Activated CD8-positive, alpha-beta memory T cell treated with anti-CD3 and anti-CD28 coated beads, Interleukin-2, amount 50 U/mL, for 4 hours (primary cell): ENCODE measurements at places on chromosomes 3 and 15.

DNA sequence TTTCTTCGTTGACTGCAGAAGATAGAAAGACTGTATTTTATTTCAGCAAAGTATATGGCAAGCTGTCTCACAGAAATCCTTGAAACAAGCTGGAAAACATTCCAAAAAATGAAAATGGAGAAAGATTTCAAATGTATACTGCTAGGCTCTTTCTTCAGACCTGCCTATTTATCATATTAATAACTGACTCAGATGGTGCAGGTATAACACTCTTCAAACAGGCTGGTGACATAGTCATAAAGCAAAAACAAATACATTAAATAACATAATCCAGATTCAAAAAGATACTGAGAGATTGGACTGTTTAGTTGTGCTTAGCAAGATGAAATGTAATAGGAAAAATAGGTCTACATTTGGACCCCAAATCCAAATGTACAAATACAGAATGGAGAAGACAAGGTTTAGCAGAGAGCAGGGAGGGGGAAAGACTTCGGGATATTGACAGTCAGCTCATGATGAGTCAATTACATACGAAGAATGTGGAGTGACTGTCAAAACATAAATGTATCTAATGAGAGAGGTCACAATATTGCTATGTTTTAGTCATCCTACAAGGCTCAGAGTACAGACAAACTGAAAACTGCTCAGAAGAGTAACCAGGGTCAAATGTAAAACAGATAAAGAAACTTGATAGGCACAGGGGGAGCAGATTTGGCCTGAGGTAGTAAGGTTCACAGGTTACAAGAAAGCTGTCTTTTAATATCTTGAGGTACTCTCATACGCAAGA, 88.7 kb downstream of the DMXL2 start:
- DNase-seq, result no peak

GRCh38 chr3:142947352-142947751, 16.1 kb downstream of the PAQR9 start:
- no peak for DNase-seq

DNA sequence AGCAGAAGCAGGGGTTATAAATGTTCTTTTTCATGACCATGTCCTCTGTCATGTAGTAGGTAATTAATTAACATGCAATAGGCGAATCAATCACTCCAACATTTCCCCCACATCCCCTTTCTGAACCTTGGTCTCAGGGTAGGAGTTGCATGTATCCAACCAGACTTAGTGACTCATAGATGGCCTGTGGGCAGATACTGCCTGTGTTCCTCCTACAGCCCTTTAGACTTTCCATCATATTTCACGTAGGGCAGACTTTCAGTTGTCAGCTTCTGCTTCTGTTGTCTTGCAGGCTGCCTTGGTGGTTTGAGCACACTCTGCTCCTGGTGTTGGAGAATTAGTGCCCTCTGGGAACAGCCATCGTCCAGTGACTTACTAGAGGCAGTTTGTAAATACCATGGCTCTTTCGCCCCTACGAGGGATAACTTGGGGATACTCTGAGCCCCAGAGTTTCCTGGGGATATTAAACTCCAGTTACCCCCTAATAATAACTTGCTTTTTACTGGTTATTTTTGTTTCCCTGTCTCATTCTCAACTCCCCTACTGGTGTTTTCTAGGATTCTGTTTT, 244.4 kb downstream of the EDEM1 start:
- DNase-seq, result no peak

- DNase-seq, result no peak
Observed at GRCh38 chr3:142356818-142357217, 91.0 kb downstream of the XRN1 start.

DNA sequence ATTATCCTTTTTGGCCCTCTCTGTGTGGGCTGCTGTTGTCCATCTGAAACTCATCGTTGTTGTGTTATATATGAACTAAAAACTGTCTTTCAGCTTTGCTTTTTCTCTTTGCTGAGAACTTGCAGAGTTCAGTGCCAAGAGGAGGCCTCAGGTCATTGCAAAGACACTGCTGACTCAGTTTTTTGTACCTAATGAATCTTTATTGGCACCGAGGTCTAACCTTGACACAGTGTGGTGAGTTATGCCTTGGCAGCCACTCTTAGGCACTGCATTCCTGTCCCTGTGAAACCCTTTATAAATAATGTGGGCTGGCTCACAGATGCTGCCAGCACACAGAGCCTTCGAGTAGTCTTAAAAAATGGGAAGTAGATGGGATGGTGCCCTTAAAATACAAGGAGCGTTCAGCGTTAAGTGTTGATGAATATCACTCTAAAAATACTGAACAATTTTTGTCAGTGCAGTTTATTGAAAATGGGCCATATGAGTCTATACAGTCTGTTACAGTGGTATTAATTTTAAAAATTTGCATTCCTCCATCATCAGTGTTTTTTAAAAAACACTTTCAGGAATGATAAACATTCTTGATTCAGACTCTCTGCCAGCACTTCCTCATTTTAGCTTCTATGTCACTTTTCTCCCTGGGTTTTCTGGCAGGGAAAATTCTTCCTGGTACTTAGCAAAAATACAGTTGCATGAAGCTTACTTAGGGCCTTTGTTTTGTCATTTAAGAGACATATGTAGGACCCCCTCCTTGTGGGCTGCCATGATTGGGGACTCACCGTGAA, 234.1 kb downstream of the CACNA2D3 start:
- no peak for DNase-seq

DNA sequence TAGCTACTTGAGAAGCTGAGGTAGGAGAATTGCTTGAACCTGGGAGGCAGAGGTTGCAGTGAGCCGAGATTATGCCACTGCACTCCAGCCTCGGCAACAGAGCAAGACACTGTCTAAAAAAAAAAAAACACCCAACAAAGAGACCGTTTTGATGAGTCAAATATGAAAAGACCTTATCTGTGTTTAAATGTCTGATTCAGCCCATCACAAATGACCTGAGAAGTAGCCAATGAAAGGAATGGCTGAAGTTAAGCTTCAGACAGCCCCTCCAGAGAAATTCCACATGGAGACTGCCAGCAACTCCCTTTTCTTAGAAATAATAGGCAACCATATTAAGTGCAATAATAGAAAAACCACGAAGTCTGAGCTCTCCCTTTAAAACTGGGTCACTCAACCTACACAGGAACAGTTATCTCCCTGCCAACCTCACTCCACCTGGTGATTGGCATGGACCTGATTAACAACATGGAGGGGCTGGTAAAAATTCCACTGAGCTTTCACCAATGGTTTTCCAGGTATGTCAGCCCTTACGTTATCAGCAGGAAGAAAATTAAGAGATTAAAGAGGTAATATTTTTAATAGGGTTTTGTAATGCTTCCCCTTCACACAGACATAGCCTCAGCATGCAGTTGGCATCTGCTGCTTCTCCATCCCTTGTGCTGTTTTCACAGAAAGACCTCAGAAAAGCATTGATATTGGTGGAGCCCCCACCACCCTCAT, 238.1 kb upstream of the STT3B start:
- DNase-seq, result no peak

DNA sequence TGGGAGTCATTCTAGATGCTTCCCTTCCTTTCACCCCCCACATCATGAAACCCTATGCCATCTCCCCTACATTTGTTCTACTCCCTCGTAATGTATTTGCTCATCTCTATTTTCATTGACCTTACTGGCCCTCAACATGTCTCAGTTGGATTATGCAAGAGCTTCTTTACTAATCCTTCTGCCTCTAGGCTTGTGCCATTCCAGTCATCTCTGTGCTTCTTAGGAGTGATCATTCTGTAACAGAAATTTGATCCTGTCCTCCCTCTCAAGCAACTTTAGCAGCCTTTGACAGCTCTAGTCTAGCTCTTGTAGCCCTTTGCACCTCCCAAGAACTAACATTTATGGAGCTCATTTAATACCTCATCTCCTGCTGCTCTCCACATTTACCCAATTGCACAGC, 64.7 kb downstream of the ISL2 start:
- DNase-seq, result no peak

GRCh38 chr15:99110581-99111320, 5.9 kb downstream of the SYNM start:
- DNase-seq, result no peak

GRCh38 chr3:185332026-185332735, 30.8 kb upstream of the MAP3K13 start:
- DNase-seq, result no peak

- DNase-seq, result no peak
Observed at GRCh38 chr3:50314342-50314741, 8.2 kb downstream of the HYAL2 start.

DNA sequence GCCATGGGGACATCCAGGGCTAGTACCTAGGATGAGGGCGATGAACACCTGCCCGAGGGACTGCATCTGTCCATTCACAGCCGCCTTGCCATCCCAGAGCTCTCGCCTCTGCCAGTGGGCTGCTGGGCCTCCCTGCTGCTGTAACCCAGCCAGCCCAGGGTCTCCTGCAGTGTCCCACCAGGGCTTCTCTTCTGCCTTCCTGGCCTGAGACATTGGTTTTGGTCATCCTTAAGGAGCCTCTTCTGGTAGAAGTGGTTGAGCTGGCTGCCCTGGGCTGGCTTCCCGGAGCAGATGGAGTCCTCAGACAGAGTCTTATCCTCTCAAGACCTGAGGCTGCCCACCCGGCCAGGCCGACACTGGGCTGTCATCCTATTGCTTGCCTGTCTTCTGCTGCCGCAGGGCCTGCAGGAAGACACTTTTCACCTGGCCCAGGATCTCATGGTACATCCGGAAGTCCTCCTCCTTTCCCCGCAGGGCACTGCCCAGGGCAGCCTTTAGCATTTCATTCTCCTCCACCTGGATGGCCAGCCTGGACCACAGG, 6.1 kb upstream of the HHATL start:
- no peak for DNase-seq

GRCh38 chr15:76006136-76006778, 6.0 kb downstream of the NRG4 start:
- DNase-seq, result no peak

DNA sequence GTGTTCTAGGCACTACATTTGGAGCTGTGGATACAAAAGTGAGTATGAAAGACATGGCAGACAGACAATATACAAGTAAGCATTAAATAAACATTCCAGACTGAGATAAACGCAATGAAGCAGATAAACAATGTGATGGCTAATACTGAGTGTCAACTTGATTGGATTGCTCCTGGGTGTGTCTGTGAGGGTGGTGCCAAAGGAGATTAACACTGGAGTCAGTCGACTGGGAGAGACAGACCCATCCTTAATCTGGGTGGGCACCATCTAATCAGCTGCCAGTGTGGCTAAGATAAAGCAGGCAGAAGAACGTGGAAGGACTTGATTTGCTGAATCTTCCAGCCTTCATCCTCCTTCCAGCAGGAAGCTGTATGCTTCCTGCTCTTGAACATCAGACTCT, 77.2 kb downstream of the CADPS start:
- no peak for DNase-seq

DNA sequence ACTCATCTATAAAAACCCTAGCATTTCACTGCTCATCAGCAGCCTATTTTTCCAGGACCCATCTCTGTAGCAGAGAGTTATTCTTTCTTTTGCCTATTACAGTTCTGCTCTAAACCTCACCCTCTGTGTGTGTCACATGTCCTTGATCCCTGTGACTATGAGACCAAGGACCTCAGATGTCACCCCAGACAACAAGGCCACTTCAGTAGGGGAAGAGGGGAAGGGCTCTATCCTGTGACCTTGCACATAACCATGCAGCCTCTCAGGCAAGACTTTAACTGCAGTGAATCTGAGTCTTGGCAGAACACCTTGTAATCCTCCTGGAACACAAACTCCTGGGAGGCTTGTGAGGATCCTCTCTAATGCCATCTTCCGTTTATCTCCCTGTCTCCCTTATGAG, 4.4 kb upstream of the ZNF589 start:
- DNase-seq, result no peak

DNA sequence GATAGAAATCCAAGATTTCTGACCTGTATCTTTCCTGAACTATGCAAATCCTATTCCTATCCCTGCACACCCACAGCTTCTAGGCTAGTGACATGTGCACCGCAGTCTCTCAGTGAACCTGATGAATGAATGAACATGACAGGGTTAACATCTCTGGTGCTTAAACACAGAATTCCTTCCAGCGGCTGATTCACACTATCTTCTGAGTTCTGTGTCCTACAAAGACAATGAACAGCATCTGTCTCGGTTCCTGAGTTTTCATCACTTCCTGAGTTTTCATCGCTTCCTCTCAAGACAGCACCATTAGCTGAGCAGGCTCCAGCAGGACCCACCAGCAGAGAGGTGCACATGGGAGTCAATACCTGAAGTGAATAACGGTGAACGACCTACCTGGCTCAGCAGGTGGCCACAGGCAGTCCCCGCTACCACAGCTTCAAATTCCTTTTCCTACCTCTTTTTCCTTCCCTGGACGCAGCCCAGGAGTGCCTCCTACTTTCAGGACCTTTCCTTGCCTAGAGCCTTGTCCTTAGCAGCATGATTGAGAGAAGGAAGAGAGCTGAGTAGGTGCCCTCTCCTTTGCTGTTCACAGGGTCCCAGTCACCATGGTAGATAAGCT, 113.5 kb downstream of the IGF2BP2 start:
- DNase-seq, result no peak

DNA sequence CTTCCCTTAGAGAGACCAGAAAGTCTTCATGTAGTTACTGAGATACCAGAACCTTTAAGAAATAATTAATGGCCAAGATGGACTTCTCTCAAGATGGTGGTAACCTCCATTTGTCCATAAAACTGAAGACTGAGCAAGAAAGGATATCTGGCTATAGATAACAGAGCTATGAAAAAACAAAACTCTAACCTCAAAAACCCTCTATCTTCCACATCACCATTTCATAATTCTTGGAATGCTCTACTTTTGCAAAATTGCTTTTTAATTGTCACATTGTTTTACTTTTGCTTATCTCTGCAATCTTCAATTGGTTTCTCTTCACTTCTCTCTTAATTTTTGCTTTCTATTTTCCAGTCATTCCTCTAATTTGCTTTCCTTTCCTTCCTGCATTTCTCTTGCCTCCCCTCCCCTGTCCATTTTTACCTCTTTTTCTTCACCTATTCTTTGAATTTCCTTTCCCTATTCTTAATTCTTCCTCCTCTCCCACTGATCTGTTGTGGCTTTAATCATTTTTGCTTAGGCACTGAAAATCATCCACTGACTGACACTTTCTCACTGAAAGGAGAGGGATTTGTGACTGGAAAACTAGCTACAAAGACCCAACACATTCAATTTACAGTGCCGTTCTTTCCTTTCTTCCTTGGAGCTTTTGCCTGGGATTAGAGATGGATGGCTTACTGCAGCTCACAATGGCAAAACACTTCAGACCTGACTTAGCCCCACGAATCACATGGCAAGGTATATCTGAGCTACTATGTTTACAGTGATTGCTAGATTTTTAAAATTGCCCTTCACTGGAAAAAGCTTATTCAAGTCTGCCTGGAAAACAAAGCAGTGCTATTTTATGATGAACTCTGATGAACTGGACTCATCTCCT, 242.8 kb downstream of the CHST2 start:
- no peak for DNase-seq

GRCh38 chr3:8283193-8283592, 218.4 kb upstream of the LMCD1 start:
- DNase-seq, result no peak

- DNase-seq, result no peak
Observed at GRCh38 chr15:100043068-100043641, 298.6 kb downstream of the ADAMTS17 start.
